ENCODE measurements at places on chromosomes 1 and 21.

DNA sequence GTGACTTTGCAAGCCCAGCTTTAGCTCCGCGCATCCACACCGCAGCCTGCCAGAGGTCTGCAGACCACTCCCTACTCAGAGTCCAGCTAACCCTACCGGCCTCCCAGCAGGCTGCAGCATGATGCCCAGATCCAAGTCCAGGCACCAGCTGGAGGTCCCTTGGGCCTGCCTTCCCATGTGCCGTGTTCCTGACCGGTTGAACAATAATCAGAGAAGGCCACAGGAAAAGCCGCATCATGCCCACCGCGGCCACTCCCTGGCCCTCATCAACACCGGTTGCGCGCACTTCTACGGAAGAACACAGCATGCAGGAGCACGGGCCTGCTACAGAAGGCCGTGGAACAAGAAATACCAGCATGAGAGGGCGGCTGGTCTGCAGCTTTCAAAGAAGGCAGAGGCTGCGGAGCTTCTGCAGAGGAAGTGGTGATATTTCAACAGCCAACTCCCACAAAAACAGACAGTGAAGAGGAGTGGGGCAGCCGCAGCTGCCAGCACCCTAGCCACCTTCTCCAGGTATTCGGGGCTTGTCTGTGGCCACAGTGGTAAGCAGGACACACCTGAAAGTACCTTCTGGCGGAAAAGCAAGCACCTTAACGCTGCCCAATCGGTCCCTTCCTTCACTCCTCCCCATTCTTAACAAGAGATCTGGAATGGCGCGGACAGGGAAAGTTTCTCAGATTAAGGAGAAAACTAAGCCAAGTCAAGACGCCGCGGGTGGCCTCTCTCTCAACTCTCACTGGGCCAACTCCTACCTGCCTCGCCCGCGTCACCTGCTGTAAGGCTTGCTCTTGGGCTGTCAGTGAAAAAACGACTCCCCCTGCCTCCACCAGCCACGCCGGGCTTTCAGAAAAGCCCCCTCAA, 1.5 kb downstream of the PGBD5 start:
- no peak for DNase-seq

GRCh38 chr1:245247801-245248200, 93.0 kb downstream of the KIF26B start:
- DNase-seq = no peak

- DNase-seq = no peak
These were observed 6.1 kb upstream of the SFN start for GRCh38 chr1:26856604-26857469.

GRCh38 chr1:109185990-109186732, 27.6 kb upstream of the SARS1 start:
- DNase-seq = no peak

DNA sequence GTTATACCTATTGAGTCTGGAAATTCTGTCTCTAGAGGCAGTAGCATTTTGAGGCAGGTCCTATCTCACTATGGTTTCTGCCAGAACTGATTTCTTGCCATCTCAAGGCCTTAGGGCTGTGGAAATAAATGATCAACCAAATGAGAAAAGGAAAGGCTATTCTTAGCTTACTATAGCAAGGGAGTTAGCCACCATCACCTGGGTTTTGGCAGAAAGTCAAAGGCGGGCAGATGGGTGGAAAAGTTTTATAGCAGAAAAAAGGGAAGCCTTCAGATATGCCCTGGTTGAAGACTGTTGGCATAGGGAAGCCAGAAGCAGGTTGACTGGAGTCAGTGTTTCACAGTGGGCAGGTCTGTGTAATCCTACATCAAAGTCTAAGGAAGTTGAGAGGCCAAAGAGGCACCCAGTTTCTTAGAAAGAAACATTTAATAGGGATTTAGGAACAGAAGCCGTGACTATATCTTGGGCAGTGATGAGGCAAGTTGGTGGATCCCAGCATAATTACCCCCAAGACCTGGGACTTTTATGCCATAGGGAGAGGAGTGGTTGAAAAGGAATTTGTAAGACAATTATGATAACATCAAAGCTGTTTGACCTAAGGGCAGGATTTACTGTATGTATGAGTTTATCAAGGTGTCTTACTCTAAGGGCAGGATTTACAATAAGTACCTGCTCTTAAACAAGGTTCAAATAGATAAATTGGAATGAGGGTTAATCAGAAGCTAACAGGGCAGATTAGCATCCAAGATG, 29.7 kb downstream of the CTH start:
- DNase-seq = no peak

DNA sequence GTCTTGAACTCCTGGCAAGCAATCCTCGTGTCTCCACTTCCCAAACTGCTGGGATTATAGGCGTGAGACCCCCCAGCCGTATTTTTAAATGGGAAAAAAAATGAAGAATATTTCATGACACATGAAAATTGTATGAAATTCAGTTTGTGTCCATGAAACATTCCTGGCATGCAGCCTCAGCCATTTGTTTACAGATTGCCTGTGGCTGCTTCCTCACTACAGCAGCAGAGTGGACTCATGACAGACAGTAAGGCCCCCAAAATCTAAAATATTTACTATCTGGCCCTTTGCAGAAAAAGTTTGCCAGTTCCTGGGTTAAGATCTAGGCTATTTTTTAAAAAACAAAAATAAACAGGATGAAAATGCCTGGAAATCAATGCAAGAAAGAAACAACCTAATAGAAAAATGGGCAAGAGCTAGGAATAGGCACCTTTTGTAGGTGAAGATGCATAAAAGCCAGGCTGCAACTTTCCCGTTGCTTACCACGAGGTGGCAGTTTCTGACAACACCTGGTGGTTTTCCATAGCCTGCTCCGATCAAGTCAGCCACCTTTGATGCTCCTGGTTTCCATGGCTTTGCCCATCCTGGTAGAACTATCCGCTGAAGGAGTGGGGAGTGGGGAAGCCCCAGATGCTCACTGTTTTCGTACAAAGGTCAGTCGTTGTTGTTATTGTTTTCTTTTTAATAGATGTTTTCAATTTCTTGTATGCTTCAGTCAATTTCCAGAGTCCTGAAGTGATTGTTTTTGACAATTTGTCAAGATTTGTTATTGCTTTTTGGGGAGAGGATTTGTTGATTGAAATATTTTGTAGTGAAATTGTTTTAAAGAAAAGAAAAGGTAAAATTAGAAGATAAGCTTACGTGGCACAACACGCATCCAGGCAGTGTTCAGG, 24.3 kb downstream of the UBE2Q1 start:
- DNase-seq = no peak

DNA sequence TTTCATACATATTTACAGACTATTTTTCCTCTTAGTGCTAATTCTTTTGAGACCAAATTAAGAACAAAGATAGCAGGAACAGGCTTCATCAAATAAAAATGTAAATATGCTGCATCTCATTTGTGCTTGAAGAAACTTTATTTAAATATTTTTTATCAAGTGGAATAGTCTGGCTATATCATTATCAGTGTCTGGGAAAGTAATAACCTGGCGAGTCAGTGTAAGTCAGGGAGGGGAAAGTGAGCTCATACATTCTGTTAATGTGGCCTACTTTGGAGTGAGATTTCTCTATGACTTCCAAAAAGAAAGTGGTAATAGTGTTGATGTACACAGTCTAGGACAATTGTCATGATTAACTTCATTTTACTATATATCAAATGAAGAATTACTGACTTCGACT, 1045.1 kb downstream of the ADGRL2 start:
- no peak for DNase-seq

DNA sequence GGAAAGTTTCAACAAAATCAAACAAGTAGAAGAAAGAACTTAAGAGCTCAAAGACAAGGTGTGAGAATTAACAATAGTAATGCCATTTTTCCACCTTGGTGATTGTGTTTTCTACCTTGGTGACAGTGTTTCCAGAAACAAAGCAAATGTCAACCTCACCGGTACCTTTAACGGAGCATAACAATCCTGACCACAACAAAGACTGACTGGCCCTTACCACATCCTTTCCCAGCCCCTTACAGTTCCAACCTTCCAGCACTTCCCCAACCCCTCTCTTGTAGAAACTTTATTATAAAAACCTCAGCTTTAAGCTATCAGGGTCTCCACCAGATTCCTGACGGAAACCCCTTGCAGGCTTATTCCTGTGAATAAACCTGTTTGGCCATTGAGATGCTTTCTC, 16.7 kb downstream of the STYXL2 start:
- DNase-seq = peak; percentile 84

DNA sequence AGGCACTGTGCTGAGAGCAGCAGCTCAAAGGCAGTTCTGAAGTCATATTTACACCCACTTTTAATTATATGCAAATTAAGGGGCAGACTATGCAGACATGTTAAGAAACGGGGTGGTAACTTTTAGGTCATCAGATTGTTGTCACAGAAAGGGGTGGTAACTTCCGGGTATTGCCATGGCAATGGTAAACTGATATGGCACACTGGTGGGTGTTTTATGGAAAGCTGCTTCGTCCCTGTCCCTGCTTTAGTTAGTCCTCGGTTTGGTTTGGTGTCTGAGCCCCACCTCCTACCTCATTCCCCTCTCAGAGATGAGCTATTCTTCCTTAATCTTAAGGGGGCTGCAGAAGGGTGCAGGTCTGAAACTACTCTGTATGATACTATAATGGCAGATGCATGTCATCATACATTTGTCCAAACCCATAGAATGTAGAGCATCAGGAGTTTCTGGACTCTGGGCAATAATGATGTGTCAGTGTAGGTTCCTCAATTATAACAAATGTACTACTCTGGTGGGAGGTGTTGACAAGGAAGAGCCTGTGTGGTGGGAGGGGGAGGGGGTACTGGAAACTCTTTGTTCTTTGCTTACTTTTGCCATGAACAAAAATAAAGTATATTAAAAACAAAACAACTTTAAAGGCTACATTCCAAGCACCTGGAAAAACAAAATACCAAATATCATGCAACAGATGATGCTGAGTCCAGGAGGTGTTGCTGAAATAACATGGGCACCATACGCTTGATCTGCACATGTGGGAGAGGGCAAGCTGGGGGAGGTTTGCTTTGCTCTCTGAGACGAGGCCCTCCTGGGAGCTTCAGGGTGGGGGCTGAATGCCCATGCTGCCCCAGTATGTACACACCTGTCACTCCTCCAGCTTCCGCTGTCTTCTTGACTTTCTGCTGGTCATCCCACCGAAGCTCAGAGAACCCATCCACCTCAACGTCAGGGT, 6.3 kb downstream of the PARP1 start:
- no peak for DNase-seq

GRCh38 chr1:101137144-101138126, 99.4 kb upstream of the S1PR1 start:
- no peak for DNase-seq

DNA sequence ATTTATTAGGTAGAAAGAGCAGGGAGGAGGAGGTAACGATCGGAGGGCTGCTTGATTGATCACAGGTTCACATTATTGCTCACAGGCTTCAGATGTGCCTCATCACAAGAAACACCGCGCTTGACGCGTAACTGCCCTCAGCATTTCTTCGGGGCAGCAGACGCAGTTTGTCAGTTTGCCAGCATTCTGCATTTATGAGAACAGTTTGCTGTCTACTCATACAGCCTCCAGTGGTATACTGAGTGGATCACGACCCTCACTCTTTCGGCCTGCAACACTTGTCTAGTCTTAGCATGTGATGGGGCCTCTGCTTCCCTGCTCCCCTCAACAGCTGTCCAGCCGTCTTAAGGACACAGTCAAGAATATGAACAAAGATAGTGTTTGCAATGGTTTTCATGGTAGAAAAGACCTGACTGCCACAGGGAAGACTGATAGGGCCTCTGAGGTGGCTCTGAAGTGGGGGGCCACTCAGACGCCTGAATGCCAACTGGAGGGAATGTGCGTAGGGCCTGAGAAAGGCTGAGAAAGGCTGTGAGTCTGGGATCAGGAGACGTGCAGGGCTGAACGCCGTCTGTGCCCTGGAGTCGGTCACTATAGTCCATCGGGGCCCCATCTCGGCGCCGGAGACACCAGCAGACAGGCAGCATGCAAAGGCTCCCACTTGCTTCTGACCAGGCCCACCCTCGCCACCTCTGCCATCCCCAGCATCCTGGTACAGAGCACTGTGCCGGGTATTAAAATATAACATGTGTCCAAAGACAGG, 45.0 kb downstream of the UBE2G2 start:
- DNase-seq = no peak

DNA sequence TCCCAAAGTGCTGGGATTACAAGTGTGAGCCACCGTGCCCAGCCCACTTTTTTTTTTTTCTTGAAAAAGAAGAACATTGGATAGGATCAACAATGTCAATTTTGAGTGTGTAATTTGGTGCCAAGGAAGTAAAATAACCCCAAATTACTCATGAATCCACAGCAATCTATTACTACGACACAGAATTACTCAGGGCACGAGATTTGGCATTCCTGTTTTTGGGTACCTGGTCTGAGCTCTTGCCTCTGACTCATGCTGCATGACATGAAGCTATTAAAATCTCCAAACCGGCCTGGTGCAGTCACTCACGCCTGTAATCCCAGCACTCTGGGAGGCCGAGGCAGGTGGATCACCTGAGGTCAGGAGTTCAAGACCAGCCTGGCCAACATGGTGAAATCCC, 10.4 kb downstream of the RNF19B start:
- no peak for DNase-seq

GRCh38 chr1:236951672-236952071, 52.6 kb downstream of the MT1HL1 start:
- no peak for DNase-seq

- no peak for DNase-seq
These were observed 275.5 kb downstream of the TPR start for GRCh38 chr1:186099336-186100104.

DNA sequence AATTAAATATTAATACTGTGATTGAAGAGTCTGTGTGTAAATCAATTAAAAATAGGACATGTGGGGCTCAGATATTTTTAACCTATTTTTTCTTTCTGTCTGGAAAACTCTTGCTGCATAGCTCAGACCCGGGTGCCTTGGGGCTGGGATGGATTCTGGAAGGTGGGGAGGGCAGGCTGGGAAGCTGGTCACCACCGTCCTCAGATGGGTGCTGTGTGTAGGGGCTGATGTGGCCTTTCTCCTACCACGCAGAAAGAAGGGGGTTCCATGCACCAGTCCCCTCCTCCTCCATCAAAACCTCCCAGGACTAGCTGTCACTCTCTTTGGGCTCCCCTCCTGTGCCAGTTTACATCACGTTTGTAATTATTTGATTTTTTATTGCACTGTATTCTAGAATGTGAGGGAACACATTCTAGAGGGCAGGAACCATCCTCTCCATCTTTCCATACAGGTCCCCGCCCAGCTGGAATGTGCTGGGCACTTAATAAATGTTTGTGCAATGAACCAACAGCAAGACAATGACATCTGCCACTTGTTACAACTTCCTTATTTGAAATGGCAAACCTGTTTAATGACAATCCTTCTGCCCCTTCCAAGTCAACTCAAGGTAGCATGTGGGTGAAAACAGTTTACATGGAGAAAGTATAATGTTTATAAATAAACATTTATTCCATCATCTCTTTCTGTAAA, 104.3 kb downstream of the EDEM3 start:
- DNase-seq = no peak

GRCh38 chr1:246428542-246429308, 78.4 kb downstream of the SMYD3 start:
- DNase-seq = no peak

All from activated CD4-positive, alpha-beta T cell treated with anti-CD3 and anti-CD28 coated beads, Interleukin-2, amount 10 ng/mL, durations not matched to agents 24 days and 14 days (primary cell).